NCI-H2029 (cell line): ENCODE measurements at places on chromosomes 1 and 21.

- DNase-seq = no peak
These were observed 148.1 kb upstream of the KCTD3 start for GRCh38 chr1:215418876-215419447.

DNA sequence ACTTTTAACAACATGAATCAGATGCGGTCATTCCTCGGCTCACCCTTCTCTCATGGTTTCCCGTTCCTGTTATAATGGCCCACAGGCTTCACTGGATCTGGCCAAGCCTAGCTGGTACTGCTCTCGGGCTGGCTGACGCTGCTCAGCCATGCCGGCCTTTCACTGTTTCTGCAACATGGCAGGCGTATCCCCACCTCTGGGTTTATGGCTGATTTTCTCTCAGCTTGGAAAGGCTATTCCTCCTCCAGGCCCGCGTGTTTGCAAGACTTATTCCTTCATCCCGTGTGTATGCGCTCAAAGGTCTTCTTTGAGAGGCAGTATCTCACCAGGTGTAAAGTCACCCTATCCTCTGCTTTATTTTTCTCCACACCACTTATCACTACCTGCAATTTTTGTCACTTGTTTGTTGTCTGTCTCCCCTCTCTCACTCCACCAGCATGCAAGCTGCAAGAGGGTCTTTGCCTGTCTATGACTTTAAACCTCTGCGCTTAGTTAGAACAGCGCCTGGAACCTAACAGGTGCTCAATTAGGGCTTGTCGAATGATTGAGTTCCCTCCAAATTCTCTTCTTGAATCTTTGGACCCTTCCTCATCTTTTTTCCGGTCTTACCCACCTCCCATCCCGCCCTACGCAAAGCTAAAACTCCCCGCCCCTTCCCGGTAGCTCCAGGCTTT is 491 bp upstream of the RAP1A start:
- no peak for DNase-seq

GRCh38 chr1:117820694-117821381 is 108.6 kb downstream of the GDAP2 start:
- no peak for DNase-seq

- no peak for DNase-seq
These were observed 121.5 kb downstream of the CASZ1 start for GRCh38 chr1:10674700-10675609.

- DNase-seq = no peak
These were observed 49.1 kb downstream of the CAPN2 start for GRCh38 chr1:223761411-223761810.

GRCh38 chr1:248892590-248892989 is 13.4 kb upstream of the PGBD2 start:
- DNase-seq = no peak

DNA sequence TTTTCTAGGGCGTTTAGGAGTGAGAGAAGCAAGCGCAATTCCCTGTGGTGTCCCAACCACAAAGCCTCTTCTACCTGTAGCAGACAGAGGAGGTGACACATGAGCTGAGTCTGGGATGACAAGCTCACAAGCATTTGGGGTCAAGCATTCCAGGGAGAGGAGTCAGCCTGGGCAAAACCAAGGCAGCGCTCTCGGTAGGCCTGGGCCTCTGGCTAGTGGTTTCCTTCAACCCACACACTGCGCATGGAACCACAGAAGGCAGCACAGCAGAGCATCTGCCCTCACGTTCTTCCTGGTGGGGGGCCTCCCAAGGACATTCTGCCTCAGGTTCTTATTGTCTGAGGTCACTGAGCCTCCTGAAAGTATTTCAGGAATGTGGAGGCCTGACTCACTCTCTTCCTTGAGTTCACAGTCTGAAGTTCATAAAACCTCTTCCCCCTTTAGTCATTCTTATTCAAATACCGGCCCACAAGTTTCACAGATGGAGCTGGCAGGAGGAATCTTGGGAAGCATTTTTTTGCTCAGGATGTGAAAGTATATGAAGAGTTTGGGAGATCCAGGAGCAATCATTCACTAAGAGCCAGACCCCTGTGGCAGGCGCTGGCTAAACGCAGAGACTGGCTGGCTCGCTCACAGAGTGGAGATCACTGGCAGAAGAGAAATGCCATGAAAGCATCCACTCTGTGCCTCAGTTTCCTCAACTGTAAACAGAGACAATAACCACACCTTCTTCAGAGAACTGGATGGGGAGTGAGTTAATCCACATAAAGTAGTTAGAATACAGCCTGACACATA is 26.8 kb downstream of the CCN1 start:
- no peak for DNase-seq

- DNase-seq = no peak
These were observed 214.5 kb downstream of the HIVEP3 start for GRCh38 chr1:41704196-41704595.

DNA sequence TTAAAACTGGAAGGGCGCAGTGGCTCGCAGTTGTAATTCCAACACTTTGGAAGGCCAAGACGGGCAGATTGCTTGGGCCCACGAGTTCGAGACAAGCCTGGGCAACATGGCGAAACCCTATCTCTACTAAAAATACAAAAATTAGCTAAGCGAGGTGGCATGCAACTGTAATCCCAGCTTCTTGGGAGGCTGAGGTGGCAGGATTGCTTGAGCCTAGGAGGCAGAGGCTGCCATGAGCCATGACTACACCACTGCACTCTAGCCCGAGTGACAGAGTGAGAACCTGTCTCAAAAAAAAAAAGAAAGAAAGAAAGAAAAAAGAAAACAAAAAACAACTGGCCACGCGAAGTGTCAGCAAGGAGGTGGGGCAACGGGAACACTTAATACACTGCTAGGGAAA is 6.3 kb downstream of the UBE2G2 start:
- DNase-seq = no peak

GRCh38 chr1:174911606-174912005 is 88.1 kb upstream of the CACYBP start:
- DNase-seq = no peak

GRCh38 chr1:229625915-229626831 is at the start of the genes TAF5L and URB2:
TSS of gene TAF5L (minus strand) at chr1:229626122. CDS start at chr1:229614482, 11,640 bp downstream.
TSS of gene URB2 (plus strand) at chr1:229626247. CDS start at chr1:229627634, 1,387 bp downstream.
- peak; percentile 83 for DNase-seq

DNA sequence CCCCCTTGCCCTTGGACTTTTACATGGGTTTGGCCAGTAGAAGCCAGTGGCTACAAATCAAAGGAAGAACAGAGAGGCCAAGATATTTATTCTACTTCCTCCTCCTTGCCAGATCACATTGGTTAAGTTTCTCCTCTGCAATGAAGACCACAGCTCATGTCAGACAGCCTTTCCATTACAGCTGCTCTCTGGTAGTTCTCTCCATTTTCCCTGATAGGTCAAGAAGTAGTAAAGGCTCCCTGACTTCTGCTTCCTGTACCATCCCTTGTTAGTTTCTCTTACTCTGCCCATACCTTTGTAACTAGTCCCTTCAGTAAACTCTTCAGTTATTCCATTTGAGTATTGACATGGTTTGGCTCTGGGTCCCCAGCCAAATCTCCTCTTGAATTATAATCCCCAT is 27.8 kb downstream of the NME7 start:
- DNase-seq = no peak

GRCh38 chr1:17594690-17595601 is 55.4 kb downstream of the ARHGEF10L start:
- no peak for DNase-seq

GRCh38 chr1:25148673-25149300 is 83.5 kb downstream of the SYF2 start:
- no peak for DNase-seq

- DNase-seq = peak; percentile 69
These were observed 115.6 kb downstream of the ZNF281 start for GRCh38 chr1:200294241-200294640.

GRCh38 chr1:16127676-16128337 is 28.1 kb downstream of the EPHA2 start:
- DNase-seq = no peak

DNA sequence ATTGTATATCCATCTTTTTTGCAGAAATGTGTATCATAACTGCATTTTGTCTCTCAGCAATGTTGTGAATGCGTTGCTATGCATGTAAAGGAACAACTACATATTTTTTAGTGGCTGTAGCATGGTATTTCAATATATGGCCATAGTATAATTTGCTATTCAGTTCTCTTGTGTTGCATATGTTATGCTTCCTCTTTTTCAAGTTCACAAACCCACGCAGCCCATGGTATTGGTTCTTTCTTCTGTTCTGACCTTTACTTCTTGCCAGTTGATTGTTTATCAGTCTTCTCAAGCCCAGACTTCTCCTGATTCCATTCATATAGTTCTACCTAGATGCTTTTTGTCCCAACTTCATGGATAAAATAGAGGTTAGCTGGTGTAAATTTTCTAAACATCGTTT is 6.1 kb downstream of the SLC22A15 start:
- no peak for DNase-seq

DNA sequence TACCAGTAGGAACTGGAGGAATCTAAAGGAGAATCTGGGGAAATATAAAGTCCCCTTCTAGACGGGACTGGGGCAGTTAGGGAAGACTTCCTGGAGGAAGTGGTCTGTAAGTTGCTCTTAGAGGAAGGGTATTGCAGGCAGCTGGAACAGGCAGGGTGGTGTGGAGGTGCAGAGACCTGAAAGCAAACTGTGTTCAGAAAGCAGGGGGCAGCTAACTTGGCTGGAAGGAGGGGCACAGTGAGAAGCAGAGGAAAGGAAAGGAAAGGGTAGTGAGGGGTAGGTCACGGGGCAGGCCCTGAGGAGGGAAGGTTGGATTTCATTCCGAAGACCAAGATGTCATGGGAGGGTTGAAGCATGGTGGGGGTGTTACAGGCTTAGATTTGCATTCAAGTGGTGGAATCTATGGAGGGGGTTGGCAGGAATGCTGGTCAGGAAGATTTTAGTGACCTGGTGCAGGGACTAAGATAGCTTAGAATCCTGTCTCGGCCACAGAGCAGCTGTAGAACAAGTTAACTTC is 240.7 kb downstream of the FOXD2 start:
- DNase-seq = no peak

GRCh38 chr1:175633801-175634200 is 109.6 kb downstream of the TNR start:
- no peak for DNase-seq

- no peak for DNase-seq
These were observed 45.3 kb downstream of the TTC39A start for GRCh38 chr1:51285055-51285454.

DNA sequence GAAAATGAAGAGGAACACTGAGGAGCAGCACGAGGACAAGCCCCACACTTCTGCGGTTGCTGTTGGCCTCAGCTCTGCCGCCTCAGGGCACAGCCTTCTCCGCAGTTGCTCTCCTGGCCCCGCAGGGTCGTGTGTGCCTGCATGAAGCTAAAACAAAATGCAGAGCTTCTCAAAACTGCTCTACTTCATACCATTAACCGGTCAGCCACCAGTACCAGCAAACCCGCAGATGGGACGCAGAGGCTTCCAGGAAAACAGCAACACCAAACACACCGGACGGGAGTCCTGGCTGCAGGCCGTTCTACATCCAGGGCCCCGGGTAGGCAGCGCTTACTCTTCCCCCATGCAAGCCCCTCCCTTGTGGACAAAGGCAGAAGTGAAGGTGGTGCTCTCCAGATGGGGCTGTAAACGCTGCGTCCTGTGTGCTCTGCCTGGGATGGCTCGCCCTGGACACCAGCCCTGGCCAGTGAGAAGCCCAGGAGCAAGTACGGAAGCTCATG is 7.1 kb upstream of the C1orf159 start:
- DNase-seq = no peak

- no peak for DNase-seq
These were observed 41.8 kb downstream of the XCL1 start for GRCh38 chr1:168617974-168618750.

GRCh38 chr1:6906783-6907182 is 121.5 kb downstream of the CAMTA1 start:
- DNase-seq = no peak

DNA sequence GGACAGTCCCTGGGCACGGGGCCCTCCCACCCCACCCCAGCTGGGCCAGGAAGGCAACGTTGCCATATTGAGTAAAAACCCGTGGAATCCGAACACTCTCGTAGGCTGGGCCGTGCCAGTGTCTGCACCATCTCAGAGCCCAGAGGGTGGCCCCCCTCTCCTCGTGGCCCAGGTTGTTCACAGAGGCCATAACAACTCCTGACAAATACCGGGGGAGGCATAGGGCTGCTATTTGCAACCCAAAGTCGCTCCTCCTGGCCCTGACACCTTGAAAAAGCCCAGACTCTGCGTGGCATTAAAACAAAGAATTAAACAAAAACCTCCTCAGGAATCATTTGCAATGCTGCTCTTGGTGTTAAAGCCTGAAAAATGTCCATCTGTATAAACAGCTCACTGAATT is 141.4 kb downstream of the CASZ1 start:
- DNase-seq = no peak

- no peak for DNase-seq
These were observed 32.0 kb downstream of the CLCA1 start for GRCh38 chr1:86500714-86501113.

DNA sequence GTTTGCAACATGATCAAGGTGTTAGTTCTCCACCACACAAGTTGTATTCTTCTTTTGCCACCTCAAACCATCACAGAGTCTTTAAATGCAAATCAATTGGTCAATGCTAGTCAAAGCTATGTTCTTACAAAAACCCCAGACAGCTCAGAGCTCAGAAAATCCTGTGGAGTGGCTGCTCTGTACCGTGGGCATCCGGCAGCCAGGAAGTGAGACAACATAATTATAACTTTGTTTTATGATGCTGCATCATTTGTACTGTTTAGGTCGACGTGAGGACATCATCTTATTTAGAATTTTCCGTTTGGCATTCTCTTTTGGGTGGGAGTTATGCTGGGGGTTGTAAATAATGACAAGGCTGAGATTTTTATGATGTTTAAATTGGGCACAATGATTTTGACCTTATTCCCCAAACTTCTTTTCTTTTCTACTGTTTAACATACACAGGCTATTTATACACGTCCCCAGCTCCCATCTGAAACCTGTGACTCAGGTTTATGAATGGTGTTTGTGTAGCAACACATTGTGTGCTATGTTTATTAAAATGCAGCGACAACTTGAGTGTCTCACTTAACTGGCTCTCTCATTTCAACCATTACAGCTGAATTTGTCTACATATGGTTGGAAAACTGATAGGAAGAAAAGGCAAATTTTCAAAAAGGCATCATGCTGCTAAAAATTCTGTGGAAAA is 124.0 kb downstream of the CNIH3 start:
- no peak for DNase-seq

DNA sequence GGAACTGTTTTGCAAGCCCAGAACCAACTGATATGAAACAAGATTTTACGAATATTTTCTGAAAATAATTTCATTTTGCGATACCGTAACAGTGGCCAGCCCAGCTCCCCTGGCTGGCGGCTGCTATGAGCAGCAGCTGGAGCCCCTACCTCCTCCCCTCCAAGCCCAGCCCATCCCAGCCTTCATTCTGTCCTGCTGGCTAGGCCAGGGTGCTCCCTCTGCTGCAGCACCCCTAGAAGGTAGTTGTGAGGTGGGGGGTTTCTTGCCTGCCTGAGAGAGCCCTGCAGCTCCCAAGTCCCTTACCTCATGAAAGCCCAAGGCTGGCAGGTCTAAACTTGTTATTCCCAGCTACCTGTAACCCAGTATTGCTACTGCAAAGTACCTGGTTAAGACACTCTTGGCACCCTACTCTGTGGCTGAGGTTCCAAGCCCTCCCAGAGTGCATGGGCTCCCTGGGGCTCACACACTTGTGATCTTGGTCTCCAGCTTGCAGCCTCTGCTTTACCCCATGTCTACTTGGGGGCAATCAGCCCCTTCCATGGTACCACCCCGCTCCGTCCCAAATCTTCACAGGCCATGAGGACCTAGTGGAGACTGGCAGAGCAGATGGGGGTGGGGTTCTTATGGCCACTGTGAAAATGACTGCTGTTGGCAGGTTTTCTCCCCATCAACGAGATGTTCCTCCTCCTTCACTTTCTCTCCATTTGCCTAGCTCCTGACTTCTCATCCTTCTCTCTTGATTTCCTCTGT is 239.8 kb downstream of the TRABD2B start:
- DNase-seq = no peak
